Mesenchymal stem cell (in vitro differentiated cells and primary cell): ENCODE measurements at places on chromosomes 7 and 10.
A peak's percentile ranks its signal among the peaks of the same experiment; 100 is the strongest.

DNA sequence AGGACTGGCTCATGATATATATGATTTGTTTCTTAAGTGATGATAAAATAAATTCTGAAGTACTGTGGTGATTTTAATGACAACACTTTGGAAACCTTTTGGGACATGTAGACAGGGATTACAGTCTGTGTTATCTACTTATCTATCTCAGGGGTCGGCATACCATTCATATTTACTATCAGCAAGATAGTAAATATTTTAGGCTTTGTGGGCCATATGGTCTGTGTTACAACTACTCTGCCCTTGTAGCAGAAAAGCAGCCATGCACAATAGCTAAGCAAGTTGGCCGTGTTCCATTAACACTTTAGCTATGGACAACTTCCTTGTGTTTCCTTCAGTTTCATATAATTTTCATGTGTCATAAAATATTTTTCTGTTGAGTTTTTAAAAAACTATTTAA, 97.8 kb upstream of the PRPS1L1 start:
- no peak overlapping the region for H3K4me3 ChIP-seq
- H3K4me1 ChIP-seq, result no peaks in the 10 kb centered on the region
- H3K27me3 ChIP-seq, result no peaks in the 10 kb centered on the region
- no peak overlapping the region for H3K27ac ChIP-seq
- H3K36me3 ChIP-seq, result no peaks in the 10 kb centered on the region

DNA sequence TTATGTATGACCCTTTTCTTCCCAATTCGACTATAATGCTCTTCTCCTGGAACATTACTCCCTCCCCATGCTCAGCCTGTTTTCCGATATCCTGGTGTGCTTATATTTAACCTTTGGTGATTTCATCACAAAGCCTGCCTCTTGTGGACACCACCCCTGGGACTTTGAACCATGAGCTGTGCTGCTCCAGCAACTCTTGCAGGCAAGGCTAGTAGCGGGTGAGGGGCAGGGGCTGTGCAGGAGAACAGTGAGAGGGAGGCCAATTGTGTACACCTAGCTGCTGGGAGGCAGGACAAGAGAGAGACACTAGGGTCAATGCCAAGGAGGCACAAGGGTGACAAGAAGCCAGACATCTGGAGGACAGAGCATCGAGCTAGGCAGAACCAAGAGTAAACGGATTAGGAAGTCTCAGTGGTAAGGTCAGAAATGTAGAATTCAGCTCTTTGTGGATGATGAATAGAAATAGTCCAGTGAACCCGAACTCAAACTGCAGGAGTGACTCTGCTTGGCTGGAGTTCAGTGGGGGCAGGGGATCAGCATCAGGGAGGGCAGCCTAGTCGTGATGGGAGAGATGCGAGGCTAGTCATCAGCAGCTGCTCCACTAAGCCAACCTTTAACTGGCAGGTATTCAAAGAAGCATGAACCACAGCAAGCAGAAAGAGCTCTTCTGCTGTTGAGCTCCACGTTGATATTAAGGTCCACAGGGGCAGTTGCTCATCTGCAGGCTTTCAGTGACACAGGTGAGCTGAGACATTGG, 31.0 kb upstream of the MKI67 start:
- H3K27ac ChIP-seq, result no peak overlapping the region
- H3K4me1 ChIP-seq, result no peaks in the 10 kb centered on the region
- H3K4me3 ChIP-seq, result no peak overlapping the region
- peaks cover 25% of the 10 kb centered on the region for H3K27me3 ChIP-seq

DNA sequence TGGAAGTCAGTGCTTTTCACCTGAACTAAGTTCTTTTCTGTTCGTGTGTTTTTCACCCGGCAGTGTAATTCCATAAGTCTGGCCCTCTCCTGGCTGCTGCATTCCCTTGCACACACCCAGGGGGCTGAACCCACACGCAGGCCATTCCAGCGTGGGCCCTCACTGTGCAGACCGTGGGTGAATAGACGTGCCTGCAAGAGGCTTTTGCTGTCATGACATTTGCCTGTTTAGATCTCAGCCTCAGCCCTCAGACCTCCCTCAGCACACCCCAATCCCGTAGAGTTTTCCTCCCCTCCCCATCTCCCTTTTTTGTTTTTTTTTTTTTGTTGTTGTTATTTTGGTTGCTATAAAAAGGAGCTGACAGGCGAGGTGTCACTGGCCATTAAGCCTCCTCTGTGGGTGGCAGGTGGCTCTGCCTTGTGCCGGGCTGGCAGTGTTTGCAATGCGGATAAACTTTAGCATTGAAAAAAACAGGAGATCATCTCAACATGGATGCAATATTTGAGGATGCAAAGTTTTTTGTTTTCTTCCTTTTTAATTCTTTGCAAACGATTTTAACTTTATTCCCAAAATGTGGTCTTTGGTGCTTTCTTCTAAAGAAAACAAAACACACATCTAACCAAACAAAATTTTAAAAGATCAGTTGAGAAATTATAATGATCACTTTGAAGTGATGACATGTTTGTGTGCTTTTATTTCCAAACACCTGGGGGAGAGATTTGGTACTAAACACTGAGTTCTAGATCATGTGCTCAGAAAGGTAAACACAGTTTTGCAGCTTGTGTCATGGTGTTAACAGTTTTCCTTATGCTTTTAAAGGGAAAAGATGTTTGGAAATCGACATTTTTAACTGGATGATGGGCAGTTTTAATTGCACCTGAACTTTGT, 58.8 kb downstream of the WDR37 start:
- peaks cover 56% of the 10 kb centered on the region for H3K36me3 ChIP-seq
- no peak for DNase-seq
- no peak overlapping the region for H3K4me3 ChIP-seq
- no peak overlapping the region for H3K27ac ChIP-seq
- H3K27me3 ChIP-seq, result no peaks in the 10 kb centered on the region

GRCh38 chr7:1804310-1804709, 134.2 kb downstream of the ELFN1 start:
- H3K36me3 ChIP-seq, result no peaks in the 10 kb centered on the region
- H3K27me3 ChIP-seq, result peaks cover 5% of the 10 kb centered on the region
- no peak overlapping the region for H3K27ac ChIP-seq
- no peak for DNase-seq
- no peak overlapping the region for H3K4me3 ChIP-seq
- no peaks in the 10 kb centered on the region for H3K4me1 ChIP-seq

DNA sequence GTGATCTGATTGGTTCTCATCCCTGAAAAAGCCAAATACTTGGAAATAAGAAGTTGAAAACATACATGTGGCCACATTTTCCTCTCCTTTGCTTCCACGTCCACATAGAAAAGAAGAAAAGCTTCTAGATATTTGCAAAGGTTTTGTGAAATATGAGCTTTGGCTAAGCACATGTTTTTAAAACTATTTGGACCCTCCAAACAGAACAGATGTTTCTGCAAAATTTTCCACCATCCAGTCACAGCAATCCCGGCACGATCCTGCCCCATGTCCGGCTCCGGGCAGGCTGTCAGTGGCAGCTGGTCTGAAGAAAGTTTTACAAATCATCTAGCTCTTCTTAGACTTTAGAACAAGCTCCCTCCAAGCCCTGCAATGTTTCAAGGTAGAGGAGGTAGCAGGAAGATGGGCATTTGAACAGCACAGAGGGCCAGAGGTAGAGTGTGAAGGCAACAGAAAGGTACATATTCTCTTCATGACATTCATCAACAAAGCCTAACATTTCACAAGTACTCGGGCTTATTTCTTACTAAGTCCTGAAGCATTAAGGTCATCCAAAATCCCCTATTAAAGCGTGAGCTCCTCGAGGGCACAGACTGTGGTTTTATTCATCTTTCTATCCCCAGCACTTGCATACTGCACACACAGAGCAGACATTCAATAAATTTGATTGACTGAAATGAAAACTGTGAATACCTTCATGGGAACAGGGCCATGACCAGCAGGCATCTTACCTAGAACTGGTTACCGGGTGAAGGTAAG, 110.1 kb downstream of the JAZF1 start:
- H3K36me3 ChIP-seq, result peaks cover 3% of the 10 kb centered on the region
- no peak for DNase-seq
- H3K27me3 ChIP-seq, result no peaks in the 10 kb centered on the region
- H3K4me3 ChIP-seq, result peak overlapping the region; percentile 42
- no peak overlapping the region for H3K27ac ChIP-seq
- H3K4me1 ChIP-seq, result peaks cover 3% of the 10 kb centered on the region

GRCh38 chr7:83562960-83563359, 86.0 kb downstream of the SEMA3E start:
- H3K27ac ChIP-seq, result no peak overlapping the region
- H3K36me3 ChIP-seq, result no peaks in the 10 kb centered on the region
- no peak overlapping the region for H3K4me3 ChIP-seq
- no peaks in the 10 kb centered on the region for H3K4me1 ChIP-seq
- no peak for DNase-seq
- H3K27me3 ChIP-seq, result no peaks in the 10 kb centered on the region

GRCh38 chr10:36424502-36424901, 700.9 kb upstream of the ANKRD30A start:
- no peaks in the 10 kb centered on the region for H3K36me3 ChIP-seq
- H3K4me3 ChIP-seq, result no peak overlapping the region
- DNase-seq, result no peak
- H3K4me1 ChIP-seq, result no peaks in the 10 kb centered on the region
- H3K27me3 ChIP-seq, result no peaks in the 10 kb centered on the region
- no peak overlapping the region for H3K27ac ChIP-seq

DNA sequence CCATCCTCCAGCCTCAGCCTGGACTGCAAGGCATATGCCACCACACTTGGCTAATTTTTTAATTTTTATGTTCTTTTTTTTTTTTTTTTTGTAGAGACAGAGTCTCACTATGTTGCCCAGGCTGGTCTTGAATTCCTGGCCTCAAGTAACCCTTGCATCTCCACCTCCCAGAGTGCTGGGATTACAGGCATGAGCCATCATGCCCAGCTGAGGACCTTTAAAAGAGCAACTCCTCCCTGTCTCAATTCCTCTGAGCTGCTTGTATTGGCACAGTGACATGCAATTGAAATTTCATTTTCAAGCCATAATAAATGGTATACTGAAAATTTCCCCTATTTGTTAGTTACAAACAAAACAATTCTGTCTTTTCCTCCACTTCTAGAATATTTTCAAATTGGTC, 19.5 kb downstream of the DNAJB9 start:
- peaks cover 4% of the 10 kb centered on the region for H3K4me1 ChIP-seq
- peaks cover 9% of the 10 kb centered on the region for H3K27me3 ChIP-seq
- no peaks in the 10 kb centered on the region for H3K36me3 ChIP-seq
- no peak overlapping the region for H3K4me3 ChIP-seq
- peak overlapping the region; percentile 92 for H3K27ac ChIP-seq

DNA sequence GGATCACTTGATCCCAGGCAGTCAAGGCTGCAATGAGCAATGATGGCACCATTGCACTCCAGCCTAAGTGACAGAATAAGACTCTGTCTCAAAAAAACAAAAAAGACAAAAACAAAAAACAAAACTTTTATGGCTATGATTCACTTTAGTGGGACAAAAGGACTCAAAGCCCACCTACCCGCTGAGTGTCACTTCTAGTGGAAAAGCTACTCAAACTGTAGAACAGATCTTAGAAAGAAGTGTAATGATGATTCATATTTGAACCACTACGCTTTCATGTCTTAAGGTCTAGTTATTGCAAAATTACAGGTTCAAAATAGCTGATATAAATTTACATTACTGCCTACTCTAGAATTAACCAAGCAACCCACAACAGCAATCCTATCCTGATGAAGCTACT, 47.1 kb upstream of the OTUD1 start:
- no peaks in the 10 kb centered on the region for H3K36me3 ChIP-seq
- H3K27ac ChIP-seq, result no peak overlapping the region
- H3K27me3 ChIP-seq, result no peaks in the 10 kb centered on the region
- no peak for DNase-seq

GRCh38 chr7:91598791-91599190, 281.7 kb downstream of the MTERF1 start:
- no peaks in the 10 kb centered on the region for H3K4me1 ChIP-seq
- H3K27ac ChIP-seq, result no peak overlapping the region
- no peaks in the 10 kb centered on the region for H3K36me3 ChIP-seq
- H3K4me3 ChIP-seq, result no peak overlapping the region
- no peak for DNase-seq
- H3K27me3 ChIP-seq, result no peaks in the 10 kb centered on the region

DNA sequence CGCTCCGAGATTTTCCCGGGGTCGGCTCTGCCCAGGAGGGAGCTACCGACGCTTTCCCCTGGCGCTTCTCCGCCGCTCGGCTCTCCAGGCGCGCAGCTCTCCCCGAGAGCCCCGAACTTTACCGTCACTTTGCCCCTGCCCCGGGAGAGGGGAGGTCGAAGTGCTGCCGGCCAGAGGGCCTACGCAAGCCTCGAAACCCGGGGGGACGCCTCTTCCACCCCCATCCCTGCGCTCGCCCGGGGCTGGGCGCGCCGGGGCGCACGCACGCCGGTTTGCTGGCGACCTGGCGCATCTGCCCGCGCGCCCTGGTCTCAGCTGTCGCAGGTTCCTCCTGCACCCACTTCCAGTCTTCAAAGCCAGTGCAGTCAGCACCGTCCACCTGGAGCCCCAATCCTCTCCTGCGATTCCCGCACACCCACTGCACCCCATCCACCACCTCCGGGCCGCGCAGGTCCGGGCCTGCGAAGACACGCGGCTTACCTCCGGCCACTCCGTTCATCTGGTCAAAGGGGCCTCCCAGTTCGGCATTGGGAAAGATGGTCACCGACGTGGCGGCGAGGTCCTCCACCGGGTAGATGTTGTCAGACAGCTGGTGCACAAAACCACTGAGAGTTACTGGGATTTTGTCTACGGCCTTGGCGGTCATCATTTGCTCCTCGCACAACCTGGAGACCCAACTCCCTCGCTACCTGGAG, 638 bp downstream of the EGR2 start:
- peak overlapping the region; percentile 93 for H3K4me3 ChIP-seq
- H3K4me1 ChIP-seq, result peaks cover 31% of the 10 kb centered on the region
- H3K36me3 ChIP-seq, result peaks cover 32% of the 10 kb centered on the region
- peak; percentile 41 for DNase-seq

DNA sequence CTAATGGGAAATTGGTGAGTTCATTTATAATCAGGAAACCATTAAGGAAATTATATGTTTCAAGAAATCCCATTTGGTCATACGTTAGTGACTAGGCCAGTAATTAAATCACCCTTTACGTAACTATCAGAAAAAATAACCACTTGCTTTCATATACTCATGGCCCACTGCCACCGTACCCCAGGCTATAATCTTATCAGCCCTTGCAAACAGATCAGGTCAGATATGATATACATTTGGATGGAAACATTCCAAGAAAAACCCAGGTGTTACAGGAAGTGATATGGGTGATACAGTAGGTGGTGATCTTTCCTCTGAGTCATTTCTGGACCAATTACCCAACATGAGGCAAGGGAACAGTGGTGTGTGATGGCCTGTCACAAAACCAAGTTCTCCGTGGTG, 481.0 kb upstream of the SEMA3A start:
- H3K36me3 ChIP-seq, result no peaks in the 10 kb centered on the region
- H3K27me3 ChIP-seq, result no peaks in the 10 kb centered on the region
- no peak overlapping the region for H3K4me3 ChIP-seq

- no peaks in the 10 kb centered on the region for H3K36me3 ChIP-seq
- H3K27ac ChIP-seq, result no peak overlapping the region
- peak; percentile 46 for DNase-seq
- no peaks in the 10 kb centered on the region for H3K27me3 ChIP-seq
- H3K4me3 ChIP-seq, result no peak overlapping the region
- no peaks in the 10 kb centered on the region for H3K4me1 ChIP-seq
Measured at GRCh38 chr10:91043173-91043910, 122.5 kb upstream of the ANKRD1 start.

GRCh38 chr10:90930971-90931871, 10.3 kb upstream of the ANKRD1 start:
- H3K4me1 ChIP-seq, result peaks cover 14% of the 10 kb centered on the region
- H3K27me3 ChIP-seq, result peaks cover 2% of the 10 kb centered on the region
- H3K36me3 ChIP-seq, result no peaks in the 10 kb centered on the region
- H3K4me3 ChIP-seq, result no peak overlapping the region
- peak overlapping the region; percentile 96 for H3K27ac ChIP-seq
- DNase-seq, result peak; percentile 91
